SJSA1 (cell line): ENCODE measurements at places on chromosomes 1 and 21.

- no peak for DNase-seq
Observed at GRCh38 chr21:42503711-42504110, 7.7 kb upstream of the RSPH1 start.

DNA sequence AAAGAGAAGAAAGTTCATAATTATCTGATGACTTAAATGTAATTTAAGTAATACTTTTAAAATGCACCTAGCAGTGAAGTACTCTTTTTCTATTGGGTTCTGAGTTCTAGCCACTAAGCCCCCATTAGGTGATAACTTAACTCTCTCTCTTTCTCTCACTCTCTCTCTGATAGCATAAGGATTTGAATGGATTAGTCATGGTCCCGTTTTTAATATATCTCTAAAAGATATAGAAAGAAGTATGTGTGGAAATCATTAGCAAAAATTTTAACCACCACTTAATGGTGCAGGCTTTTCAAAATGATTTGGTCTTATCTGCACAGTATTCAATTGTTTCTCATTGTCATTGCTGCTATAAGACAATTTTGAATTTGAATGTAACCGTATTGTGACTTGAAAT lies 78.2 kb downstream of the RWDD3 start:
- no peak for DNase-seq

DNA sequence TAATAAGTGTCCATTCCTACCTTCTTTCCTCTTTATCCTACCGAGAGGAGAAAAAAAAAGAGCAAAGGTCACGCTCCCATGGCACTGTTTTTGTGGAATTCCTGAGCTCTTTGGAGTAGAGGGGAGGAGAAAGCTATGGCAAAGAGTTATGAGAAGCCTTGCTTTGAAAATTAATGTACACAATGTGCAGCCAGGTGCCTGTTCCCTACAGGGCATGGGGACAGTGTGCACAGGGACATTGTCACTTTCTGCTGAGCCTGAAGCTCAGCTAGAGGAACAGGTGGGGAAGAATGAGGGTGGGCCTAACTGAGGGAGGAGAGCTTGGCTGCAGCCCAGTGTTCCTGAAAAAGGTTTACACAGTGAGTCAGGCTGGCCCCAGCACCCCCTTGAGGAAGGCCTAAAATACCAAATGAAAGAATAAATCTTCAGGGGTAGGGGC lies 66.1 kb downstream of the PLXNA2 start:
- no peak for DNase-seq

DNA sequence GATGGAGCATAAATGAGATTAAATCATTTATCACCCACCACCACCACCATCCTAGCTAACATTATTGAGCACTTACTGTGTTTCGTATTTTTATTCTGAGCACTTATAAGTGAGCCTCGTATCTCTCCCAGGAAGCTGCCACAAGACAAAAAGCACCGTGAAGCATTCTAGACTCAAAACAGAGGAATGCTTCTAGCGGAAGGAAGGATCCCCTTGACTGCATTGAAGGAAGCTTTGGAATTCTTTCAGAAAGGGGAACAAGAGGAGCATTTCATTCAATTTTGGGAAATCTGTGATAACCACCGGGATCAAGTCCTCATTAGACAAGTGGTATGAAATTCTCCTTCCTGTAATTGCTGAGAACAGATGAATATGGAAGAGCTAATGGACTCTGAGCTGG lies 66.3 kb downstream of the PTPN14 start:
- no peak for DNase-seq

- no peak for DNase-seq
Observed at GRCh38 chr21:41170442-41170841, 2.5 kb downstream of the BACE2 start.

- DNase-seq: no peak
Observed at GRCh38 chr1:177703888-177704446, 265.9 kb downstream of the SEC16B start.

- no peak for DNase-seq
Observed at GRCh38 chr1:4093856-4094565, 193.9 kb upstream of the C1orf174 start.

- DNase-seq: no peak
Observed at GRCh38 chr1:172914501-172915144, 136.1 kb downstream of the TNFSF18 start.

DNA sequence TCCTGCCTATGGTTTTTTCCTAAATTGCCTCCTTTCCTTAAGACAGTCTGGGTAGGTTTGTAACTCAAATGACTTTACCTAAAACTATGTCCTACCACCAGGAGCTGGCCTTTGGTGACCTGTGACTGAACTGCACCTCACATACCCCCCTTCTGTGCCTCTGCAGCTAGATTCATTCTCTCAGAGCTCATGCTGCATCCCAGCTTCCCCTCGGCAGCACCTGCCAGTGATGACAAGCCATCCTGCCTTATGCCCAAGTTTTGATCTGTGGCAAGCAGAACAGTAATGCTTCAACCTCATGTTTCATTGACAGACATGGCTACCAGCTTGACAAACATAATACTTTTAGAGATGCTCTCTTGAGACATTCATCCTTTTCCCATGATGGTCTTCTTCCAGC lies 141.9 kb downstream of the TSEN15 start:
- no peak for DNase-seq

DNA sequence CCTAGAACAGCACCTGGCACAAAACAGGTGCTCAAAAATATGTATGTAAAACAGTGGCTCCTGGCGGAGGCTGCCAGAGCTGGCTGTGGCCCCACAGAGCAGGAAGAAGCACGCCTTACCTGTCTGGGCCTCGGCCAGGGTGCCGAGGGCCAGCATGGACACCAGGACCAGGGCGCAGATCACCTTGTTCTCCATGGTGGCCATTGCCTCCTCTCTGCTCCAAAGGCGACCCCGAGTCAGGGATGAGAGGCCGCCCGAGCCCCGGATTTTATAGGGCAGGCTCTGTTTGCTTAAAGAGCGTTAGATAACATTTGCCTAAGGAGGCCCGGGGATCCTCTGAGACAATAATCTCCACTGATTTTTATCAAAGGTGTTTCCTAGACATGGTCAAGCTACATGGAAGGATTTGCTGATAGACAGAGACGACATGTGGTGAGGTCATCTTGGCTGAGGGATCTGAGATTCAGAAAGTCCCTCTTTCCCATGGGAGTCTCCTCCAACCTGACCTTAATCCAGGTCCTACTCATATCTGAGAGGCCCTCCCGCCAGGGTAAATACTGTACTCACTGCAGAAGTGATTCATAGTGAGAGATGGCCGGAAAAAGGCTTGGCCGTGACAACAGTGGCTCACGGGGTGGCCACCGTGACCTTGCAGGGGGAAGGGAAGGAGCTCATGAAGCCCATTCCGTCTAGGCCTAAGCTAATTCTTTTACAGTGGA lies at the start of gene TFF1:
Gene TFF1, minus strand, starts transcription at position 244 of the 719 bp plus-strand sequence. Its CDS starts 40 bp downstream, at position 204.
- peak; percentile 65 for DNase-seq

DNA sequence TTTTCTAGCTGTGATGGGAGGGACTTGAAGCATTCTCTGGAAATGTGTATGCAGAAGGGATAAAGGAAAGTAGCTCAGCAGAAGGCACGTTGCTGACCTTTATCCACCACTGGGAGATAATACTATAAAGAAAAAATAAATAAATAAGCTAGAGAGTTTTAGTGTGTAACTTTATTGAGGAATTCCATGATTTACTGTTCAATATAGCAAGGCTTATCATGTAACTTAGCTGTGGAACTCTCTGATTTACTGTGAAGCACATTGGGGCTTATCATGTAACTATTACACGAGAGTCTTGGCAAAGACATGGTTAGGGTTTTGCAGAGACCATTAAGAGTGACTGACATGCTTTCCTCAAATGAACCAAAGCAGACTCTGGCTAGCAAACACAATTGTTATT lies 316.1 kb upstream of the SNX7 start:
- no peak for DNase-seq

- no peak for DNase-seq
Observed at GRCh38 chr1:57325117-57325516, 98.7 kb downstream of the DAB1 start.

DNA sequence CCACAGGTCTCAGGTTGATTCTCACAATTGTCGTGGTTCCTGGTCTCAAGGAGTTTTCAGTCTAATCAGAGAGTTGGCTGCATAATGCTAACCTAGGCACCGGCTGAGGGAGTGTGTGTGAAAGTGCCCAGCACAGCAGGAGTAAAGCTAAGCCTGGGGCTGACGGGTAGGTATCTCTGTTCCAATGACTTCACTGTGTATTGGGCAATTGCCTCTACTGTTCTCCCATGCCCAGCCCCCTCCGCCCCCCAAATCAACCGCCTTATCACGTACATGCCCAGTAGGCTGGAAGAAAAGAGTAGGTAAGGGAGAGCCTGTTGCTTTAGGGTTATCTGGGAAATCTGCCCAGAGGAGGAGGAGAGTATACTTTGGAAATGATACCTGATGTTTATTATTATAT lies 54.7 kb downstream of the MRPS6 start:
- DNase-seq: no peak

GRCh38 chr1:41631154-41631553 lies 146.7 kb upstream of the EDN2 start:
- no peak for DNase-seq

DNA sequence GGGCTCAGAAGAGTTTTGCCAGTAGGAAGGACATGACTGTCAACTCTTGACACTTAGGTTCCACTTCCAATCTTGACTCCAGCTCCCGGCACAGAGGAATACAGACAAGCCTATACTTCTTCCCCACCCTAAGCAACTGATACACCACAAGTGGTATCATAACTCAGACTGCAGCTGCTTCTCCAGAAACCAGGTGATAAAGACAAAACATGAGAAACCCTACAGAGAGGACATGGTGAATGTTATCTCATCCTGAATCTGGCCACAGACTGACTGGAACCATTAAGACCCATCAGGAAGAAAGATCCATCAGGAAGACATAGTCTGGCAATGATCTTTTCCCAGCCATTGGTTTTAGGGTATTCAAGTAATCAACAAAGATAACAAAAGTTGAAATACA lies 13.8 kb downstream of the PAXBP1 start:
- no peak for DNase-seq

- no peak for DNase-seq
Observed at GRCh38 chr1:57887964-57888491, 464.2 kb upstream of the DAB1 start.

GRCh38 chr1:86156566-86157455 lies at the start of gene COL24A1:
COL24A1 (minus strand) TSS chr1:86156772; CDS start chr1:86156396, 376 bp downstream.
- DNase-seq: no peak

GRCh38 chr1:61120998-61121397 lies 38.6 kb downstream of the NFIA start:
- no peak for DNase-seq

GRCh38 chr1:62796221-62796620 lies 12.3 kb downstream of the ATG4C start:
- no peak for DNase-seq

DNA sequence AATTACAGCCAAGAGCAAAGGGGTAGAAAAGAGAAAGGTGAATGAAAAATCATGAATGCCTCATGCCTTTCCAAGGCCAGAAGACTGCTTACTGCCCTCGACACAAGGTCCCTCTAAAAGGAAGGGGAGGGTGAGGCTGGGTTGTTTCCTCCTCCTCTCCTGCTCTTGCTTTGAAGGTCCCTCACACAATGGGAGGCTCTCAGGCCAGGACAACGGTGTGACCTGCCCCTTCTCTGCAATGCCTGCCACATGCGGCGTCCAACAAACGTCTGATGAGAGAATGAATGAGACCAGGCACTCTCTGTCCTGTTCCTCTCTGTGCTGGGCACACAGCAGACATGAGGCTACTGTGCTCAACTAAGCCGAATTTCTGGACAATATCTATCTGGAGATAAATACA lies 51.3 kb downstream of the SSBP3 start:
- no peak for DNase-seq

DNA sequence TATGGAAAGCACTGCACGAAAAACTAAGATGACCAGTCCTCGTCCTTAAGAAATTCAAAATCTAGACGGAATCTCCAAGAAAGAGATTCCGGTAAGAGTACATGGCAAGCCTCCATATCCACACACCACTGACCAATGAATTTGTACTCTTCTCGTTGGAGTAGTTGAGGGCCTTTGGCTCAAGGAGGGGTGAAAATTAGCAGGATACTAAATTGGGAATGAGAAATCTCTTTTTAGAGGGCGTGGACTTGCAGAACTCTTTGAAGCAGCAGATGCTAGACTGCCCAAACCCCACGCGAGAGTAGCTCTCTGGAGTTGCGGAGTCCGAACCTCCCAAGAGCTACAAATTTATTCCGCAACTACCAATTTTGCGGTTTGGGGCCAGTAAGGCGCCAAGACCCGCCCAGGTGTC lies 872 bp upstream of the PPP2R5A start:
- no peak for DNase-seq

DNA sequence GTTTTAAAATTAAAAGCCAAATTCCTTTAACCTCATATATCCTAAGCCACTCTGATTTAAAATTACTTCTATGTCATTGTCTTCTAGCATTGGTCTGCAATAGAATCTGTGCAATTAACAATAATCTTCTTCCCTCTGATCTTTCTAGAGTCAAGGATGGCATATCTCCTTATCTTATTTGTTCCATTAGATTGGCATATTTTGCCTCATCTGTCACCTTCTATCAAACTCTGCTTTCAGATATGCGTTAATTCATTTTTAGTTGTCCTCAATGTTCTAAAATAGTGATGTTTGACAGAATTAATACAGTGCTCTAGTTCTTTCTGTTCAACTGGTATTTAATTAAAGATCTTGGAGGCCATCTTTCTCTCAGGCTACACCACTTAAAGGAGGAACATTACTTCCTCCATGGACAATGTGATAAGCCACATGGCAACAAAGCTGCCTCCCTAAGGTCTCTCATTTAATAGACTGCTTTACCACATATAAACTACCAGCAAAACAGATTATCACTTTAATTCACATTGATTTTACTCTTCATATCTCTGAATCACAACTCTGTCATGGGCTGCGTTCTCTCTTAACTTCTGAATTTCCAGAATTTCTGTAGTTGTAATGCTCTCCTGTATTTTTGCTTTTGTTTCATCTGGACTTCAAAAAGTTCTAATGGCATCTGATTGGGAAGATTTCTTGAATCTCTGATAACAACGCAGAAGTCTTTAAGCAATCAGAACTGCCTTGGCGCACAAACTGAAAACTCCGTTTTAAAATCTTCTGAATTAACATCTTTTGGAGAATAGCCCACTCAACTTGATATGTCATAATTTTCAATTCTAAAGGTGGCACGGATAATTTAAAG lies 2.8 kb downstream of the NRIP1 start:
- DNase-seq: no peak

DNA sequence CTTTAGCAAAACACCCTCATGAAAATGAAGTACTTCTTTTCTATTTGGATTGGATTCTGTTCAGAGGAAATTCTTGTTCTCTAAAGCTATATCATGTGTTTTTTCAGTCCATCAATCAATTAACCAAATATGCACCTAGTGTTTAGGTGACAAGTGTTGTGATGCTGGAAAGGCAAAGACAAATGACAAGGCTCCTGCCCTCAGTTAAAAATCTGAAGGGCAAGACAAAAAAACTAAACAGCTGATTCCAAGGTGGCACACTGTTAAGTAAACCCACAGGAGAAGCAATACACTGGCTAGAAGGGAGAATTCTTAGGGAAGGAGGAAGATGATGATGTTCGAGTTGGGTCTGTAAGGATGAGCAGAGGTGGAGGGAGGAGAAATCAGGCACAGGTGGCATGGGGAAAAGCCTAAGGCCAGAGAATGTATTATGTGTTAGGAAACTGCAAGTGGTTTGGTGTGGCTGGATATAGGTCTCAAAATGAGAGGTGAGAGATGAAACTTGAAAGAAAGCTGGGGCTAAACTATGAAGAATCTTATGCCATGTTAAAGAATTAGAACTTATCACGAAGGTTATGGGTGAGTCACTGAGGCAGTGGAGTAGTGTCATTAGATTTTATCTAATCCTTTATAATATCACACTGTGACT lies 51.8 kb upstream of the GFI1 start:
- DNase-seq: no peak
